ENCODE measurements at places on chromosomes 4 and X. TPM values are rescaled to one million over a fixed set of nuclear protein-coding genes. Genes with fewer than 3 reads are reported as not detected.

Gene ODAPH
- not detected for total RNA-seq

Gene ADGRG4
- not detected for total RNA-seq

Gene CXorf65
- not detected for total RNA-seq

Gene FAM156A
- 17.7 TPM for total RNA-seq

Gene ZNF630
- total RNA-seq, result 4.0 TPM

Gene ITGB1BP2
- 6.8 TPM for total RNA-seq

Gene HSPA4L
- 6.2 TPM for total RNA-seq

Gene FAM114A1
- 19.3 TPM for total RNA-seq

Gene RHOXF2B
- not detected for total RNA-seq

Gene RBM46
- total RNA-seq, result 0.49 TPM

Gene NSDHL
- total RNA-seq, result 34.8 TPM

Gene PDGFRA
- total RNA-seq, result 7.8 TPM

Gene ZDHHC9
- 39.5 TPM for total RNA-seq

Gene CABS1
- 2.5 TPM for total RNA-seq

Gene PCDH11X
- total RNA-seq, result 0.99 TPM

Gene PNMA6F
- not detected for total RNA-seq

Gene TLR3
- not detected for total RNA-seq

Gene HSD17B13
- total RNA-seq, result not detected

Gene ZMAT1
- total RNA-seq, result 9.0 TPM

Gene FHDC1
- total RNA-seq, result 10.3 TPM

Gene NPY5R
- total RNA-seq, result 4.6 TPM

Gene MND1
- 15.4 TPM for total RNA-seq

Gene ABHD18
- 18.5 TPM for total RNA-seq

Gene KLB
- total RNA-seq, result 0.07 TPM

Gene TLL1
- 0.56 TPM for total RNA-seq

Gene FAM193A
- 39.0 TPM for total RNA-seq

Gene SLC9B1
- 0.68 TPM for total RNA-seq

Gene DIPK2B
- total RNA-seq, result not detected

Gene PAPSS1
- 121 TPM for total RNA-seq

Gene STATH
- not detected for total RNA-seq

Gene TRIML1
- not detected for total RNA-seq

Gene CLRN2
- not detected for total RNA-seq

Gene RHOXF2
- total RNA-seq, result not detected

Gene SASH3
- total RNA-seq, result not detected

Gene MAOB
- total RNA-seq, result 0.46 TPM

Gene ALB
- 1.4 TPM for total RNA-seq

Gene IQSEC2
- 18.2 TPM for total RNA-seq

Gene FAAH2
- total RNA-seq, result 3.6 TPM

Gene NDUFC1
- 56.3 TPM for total RNA-seq

Gene VCX3A
- total RNA-seq, result 0.38 TPM

Gene LONRF3
- 2.5 TPM for total RNA-seq

Data from endodermal cell (in vitro differentiated cells).